Stimulated activated CD4-positive, alpha-beta T cell treated with anti-CD3 and anti-CD28 coated beads, Interleukin-12 subunit alpha, Interleukin-12 subunit beta, amount 100 ng/mL, for 24 hours (primary cell): ENCODE measurements at places on chromosomes 4 and X.

GRCh38 chrX:108267557-108267956, 170.7 kb downstream of the COL4A6 start:
- no peak for DNase-seq

- no peak for DNase-seq
Measured at GRCh38 chr4:151484396-151485102, 75.6 kb downstream of the FHIP1A start.

DNA sequence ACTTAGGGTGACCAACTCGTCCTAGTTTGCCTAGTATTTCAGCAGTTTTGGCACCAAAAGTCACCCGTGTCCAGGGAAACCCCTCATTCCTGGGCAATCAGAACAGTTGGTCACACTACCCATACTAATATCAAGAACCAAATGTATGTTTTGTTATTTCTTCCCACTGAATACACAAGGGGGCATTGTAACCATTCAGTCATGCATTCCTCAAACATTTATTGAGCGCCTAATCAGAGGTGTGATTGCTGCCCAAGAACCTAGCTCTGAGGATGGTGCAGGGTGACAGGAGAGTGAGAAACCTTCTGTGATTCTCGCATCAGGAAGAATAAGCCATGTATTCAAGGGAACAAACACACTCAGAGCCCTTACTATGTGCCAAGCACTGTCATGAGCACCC, 69.8 kb upstream of the RAI2 start:
- no peak for DNase-seq

DNA sequence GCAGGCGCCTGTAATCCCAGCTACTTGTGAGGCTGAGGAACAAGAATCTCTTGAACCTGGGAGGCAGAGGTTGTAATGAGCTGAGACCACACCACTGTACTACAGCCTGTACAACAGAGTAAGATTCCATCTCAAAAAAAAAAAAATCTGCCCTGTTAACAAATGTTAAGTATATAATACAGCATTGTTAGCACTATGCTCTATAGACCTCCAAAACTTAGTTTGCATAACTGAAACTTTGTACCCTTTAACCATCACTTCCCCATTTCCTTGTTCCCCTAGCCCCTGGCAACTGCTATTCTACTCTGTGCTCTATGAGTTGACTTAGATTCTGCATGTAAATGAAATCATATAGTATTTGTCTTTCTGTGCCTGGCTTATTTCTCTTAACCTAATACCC, 76.7 kb downstream of the TAB3 start:
- no peak for DNase-seq

- no peak for DNase-seq
Measured at GRCh38 chr4:88771883-88772450, 74.3 kb upstream of the NAP1L5 start.
